ENCODE measurements at places on chromosomes 5 and 9.
A peak's percentile ranks its signal among the peaks of the same experiment; 100 is the strongest.

- DNase-seq = no peak
These were observed 35.9 kb downstream of the SVEP1 start for GRCh38 chr9:110543631-110544051.

GRCh38 chr9:107214915-107215314 lies 68.2 kb upstream of the RAD23B start:
- no peak for DNase-seq

- no peak for DNase-seq
These were observed 17.2 kb downstream of the RIC1 start for GRCh38 chr9:5646116-5646515.

DNA sequence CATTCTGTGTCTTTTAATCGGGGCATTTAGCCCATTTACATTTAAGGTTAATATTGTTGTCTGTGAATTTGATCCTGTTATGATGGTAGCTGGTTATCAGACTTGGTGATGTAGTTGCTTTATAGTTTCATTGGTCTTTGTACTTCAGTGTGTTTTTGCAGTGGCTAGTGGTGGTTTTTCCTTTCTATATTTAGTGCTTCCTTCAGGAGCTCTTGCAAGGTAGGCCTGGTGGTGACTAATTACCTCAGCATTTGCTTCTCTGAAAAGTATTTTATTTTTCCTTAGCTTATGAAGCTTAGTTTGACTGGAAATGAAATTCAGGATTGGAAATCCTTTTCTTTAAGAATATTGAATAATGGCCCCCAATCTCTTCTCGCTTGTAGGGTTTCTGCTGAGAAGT lies 156.9 kb downstream of the CNTLN start:
- DNase-seq = no peak

- DNase-seq = no peak
These were observed 202.7 kb upstream of the CDKN2B start for GRCh38 chr9:22211588-22212360.

- no peak for DNase-seq
These were observed 147.8 kb downstream of the MAST4 start for GRCh38 chr5:66744040-66744439.

DNA sequence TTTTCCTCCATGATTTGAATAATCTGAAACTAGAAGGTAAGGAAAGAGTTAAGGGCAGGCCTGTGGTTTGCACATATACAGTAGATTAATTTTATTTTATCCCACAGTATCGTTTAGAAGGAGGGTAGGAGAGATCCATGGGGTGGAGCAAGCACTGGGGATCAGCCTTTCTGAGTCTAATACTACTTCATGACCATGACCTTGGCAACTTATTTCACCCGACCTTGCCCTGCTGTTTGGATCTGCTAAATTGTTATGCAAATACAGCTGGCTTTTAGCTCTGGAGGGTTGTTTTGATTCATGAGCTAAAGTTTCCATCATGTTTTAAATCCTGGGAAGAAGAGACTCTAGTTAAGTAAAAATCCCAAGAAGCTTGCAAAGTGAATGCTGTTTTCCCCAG lies 864 bp upstream of the GRIN3A start:
- DNase-seq = no peak

- no peak for DNase-seq
These were observed 246.1 kb upstream of the TUT7 start for GRCh38 chr9:86600291-86600690.

DNA sequence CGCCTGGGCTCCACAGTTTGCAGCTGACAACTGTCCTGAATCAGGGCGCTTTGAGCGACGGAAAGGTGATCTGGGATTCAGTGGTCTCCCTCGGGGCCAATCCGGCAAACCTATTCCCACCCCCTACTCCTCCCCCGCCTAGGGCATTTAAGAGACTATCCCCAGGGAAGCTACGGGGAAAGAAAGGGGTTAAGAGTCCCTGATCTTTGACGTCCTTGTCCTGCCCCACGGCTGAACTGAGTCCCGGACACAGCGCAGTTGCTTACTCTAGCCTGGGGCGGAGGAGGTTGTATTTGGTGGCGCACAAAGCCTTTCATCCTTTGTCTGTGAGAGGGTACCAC lies 3.4 kb downstream of the RORB start:
- no peak for DNase-seq

GRCh38 chr5:23507278-23507685 lies at the start of gene PRDM9:
TSS of gene PRDM9 (plus strand) at chr5:23507609. CDS start at chr5:23509034, 1,425 bp downstream.
- peak; percentile 2 for DNase-seq

Measured in CD4-positive, alpha-beta T cell treated with Interleukin-4 for 4 hours (primary cell).